HAP-1 (cell line): ENCODE measurements at places on chromosomes 5 and 9.

GRCh38 chr5:57659886-57660285, 177.3 kb upstream of the ACTBL2 start:
- DNase-seq = no peak

DNA sequence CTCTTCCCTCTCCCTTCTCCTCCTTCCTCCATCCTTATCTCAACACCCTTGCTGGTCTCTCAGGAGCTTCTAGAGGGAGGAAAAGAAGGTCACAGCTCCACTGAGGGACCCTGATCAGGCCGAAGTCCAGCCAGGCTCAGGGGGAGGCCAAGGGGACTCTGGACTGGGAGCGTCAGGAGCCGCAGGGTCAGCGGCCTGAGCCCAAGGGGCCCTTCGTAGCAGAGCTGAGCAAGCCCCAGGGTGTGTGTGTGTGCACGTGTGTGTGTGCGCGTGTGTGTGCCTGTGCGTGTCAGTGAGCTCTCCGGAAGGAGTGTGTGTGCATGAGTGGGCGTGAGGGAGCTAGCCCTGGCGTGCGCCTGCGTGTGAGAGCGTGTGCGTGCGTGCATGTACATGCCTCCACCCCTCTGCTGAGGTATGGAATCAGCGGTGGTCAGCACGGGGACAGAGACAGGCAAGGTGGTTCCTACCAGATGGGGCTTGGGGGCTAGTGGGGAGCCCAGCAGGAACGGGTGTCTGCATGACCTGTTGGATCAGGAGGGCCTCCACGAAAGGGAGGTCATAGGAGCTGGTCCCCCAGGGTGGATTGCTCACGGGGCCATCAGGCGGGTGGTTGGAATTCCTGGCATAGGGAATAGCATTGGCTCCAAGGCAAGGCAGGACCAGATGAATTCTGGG, 10.0 kb upstream of the AGPAT2 start:
- no peak for DNase-seq

DNA sequence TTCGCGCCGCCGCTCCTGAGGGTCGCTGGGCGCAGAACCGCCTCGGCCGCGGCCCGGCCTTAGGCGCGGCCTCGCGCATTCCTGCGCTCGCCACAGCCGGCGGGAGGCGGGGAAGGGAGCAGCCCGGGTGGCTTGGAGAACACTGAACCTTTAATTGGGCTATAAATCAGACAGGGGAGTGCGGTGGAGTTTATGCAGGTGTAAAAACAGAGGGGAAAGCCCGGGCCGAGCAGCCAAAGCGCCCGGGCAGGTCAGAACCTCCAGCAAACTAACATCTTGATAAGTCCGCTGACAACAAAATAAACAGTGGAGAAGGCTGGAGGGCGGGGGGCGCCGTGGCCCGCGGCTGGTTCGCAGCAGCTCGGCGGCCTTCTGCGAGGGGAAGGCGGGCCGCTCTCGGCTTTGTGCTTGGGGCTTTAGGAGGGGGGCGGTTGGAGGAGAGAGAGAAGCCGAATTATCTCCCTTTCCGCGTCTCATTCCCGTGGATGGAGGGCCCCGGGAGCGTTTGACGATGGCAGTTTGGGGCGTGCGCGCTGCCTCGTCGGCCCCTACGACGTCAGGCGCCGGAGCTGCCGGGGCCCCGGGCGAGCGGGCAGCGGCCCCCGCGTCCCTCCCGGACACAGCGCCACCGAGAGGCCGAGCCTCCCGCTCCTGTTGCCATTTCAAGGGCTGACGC, 11.3 kb downstream of the FOXD1 start:
- DNase-seq = peak; percentile 50

GRCh38 chr5:116563736-116564308, 10.8 kb downstream of the SEMA6A start:
- DNase-seq = no peak

DNA sequence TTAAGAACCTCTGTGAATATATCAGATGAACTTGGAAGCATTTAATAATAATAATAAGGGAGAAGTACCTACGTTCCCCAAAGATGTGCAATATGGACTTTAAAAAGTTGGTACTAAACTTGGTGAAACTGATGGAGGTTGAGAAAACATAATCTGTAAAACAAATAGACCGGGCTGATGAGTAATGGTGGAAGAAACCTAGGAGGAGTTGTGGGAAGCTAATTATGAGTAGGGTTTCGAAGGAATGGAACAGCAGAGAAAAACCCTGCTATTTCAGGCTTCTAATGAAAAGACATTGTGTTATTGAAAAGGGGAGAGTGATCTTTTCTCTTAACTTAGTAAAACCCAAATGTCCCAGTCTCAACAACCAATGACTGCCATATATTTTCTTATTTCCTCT, 229.3 kb downstream of the PCSK1 start:
- no peak for DNase-seq

DNA sequence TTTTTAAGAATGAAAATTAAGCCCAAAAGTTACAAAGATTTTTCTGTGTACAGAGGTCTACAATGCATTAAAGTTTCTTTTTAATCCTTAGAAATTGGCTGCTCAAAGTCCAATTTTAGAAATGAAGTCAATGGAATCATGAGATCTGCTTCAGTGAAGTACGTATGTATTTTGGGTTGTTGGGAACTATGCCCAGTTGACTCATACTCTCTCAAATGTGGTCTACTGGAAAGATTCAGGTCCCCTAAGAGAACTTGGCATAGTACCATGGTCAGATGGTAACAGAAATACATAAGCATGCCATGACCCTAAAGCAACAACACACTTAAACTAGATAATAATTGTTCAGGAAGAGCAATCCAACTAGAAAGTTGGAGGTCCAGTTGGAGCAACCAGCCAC, 23.0 kb downstream of the FBLL1 start:
- no peak for DNase-seq

DNA sequence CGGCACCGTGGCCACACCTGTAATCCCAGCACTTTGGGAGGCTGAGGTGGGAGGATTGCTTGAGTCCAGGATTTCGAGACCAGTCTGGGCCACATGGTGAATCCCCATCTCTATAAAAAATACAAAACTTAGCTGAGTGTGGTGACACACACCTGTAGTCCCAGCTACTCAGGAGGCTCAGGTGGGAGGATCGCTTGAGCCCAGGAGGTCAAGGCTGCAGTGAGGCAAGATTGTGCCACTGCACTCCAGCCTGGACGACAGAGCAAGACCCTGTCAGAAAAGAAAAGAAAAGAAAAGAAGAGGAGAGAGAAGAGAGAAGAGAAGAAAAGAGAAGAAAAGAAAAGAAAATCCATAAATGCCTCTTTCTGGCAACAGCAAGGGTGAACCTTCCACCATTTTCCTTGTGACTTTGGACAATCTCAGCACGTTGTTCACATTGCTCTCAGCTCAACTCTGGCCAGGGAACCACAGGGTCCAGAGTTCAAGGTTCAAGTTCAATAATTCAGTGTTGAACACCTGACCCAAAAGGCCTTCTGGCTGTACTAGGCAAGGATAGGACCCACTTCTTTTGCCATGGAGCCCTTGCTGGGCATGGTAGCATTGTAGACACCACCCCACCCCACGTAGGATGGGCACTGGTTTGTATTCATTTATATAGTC, 14.6 kb upstream of the DUSP1 start:
- DNase-seq = no peak

GRCh38 chr9:135887585-135888050, 19.7 kb downstream of the CAMSAP1 start:
- no peak for DNase-seq

- no peak for DNase-seq
Observed at GRCh38 chr9:133499132-133499891, 20.4 kb upstream of the SLC2A6 start.

- no peak for DNase-seq
Observed at GRCh38 chr5:143645356-143645755, 166.6 kb upstream of the HMHB1 start.

DNA sequence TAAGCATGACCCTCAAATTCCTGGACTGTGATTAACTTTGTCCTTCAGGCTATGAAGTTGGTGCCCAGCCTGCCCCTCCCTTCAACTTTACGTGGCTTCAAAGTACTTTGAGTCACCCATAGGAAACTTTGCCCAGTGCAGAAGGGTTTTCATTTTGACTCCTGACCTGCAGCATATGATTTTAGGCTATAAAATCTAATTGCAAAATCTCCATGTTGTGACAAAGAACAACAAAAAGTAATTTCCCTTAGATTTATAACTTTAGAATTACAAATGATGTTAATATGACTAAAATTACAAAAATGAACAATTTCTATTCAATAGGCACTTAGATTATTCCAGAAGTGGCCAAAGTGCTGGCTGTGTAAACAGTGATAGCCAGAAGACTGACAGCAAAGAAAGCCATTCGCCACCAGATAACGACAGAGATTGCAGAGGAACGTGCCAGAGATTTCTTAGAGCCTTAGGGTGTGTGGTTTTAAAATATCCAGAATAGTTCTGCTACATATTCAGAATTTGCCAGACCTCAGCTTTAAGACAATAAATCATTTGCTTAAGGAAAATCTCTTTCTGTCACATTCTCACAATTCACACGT, 197.4 kb downstream of the SEMA5A start:
- DNase-seq = no peak

GRCh38 chr5:99543841-99544240, 615.0 kb upstream of the CHD1 start:
- no peak for DNase-seq

DNA sequence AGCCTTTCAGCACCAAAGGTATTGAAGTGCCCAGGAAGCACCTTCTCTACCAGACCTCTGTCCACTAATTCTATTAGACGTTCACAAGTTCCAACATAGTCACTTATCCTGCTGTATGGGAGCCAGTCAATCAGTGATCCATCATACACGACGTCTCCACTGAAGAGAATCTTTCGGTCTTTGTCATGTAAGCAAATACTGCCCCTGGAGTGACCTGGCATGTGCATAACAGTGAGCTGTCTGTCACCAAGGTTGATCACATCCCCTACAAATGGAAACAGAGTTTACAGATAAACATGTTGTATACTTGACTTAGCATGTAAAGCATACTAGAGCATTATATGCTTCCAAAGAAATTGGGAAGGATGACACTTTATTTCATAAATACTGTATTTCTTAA, 13.3 kb downstream of the MBLAC2 start:
- DNase-seq = peak; percentile 44

DNA sequence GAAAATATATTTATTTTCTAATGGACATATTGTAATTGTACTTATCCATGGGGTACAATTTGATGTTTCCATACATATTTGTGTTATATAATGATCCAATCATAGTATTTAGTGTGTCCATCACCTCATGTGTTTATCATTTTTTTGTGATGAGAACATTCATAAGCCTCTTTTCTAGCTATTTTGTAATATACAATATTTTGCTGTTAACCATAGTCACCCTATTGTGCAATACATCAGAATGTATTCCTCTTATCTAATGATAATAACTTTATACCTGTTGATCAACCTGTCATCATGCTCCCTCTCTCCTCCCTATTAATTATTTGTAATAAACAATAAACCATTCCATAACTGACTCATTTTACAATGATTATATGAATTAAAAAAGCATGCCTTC, 93.2 kb downstream of the ISL1 start:
- no peak for DNase-seq

- DNase-seq = no peak
Observed at GRCh38 chr9:6986141-6986815, 228.5 kb downstream of the KDM4C start.

DNA sequence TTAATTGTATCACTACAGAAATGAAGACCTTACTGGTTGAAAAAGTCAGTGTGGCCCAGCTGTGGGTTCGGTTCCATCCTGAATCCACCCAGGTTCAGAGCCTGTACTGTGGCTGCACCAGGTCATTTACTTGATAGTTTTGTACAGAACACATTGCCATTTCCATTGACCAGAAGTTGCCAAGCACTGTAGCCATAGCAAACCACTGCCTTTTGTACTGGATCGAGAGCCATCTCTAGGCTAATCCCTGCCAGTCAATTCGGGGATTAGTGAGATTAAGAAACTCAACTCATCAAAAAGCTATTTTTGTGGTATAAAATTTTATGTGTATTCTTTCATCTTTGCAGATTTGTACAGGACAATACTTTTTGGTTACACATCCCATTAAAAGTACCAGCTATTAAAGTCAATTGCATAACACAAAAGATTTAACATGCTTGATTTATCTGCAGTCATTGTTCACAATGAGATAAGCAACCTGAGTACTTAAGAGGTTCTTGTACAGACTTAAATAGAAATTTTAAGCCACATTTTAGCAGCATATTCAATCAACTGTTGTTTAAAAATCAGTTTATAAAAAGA, 108.5 kb upstream of the OTULINL start:
- peak; percentile 69 for DNase-seq

GRCh38 chr5:38809388-38810359, 36.1 kb upstream of the OSMR start:
- DNase-seq = peak; percentile 71

- DNase-seq = no peak
Observed at GRCh38 chr5:147446523-147446922, 63.3 kb downstream of the DPYSL3 start.

DNA sequence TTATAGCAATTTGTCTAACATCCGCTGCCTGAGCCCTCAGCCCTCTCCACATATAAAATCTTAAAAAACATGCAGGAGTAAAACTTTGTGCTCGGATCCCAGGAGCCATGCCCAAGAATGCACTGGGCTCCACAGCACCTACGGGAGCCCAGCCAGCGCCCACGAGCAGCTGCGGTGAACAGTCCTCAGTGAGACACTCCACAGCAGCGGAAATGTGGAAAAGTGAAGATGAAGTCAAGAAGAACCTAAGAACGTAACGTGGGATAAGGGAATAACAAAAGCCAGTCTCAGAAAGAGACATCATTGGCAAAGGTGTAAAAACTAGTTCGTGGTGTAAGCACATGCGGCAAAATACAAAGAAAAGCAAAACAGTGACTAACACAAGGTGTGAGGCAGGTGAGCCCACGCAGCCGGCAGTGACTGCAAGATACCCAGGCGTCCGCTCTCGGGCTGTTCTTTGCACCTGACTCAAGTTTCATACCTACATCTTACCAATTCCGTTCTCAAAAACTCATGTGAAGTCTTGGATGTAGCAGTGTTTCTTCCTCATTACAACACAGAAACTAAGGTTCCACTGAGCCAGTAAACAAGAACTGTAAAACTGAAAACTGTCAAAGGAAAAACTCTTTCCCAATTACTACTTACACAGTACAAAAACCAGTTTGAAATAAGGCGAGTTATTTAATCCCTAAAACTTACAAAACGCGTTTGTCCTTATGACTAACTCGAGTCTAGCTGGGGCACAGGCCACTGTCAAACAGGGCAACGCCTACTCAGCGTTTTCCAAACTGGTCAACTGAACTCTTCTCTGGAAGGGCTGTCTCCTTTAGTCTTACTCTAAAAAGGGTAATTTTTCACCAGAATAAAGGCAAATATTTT, 1.7 kb downstream of the CAMSAP1 start:
- no peak for DNase-seq

GRCh38 chr9:126490871-126491567, 122.7 kb upstream of the LMX1B start:
- peak; percentile 71 for DNase-seq

GRCh38 chr5:59711310-59711709, 182.2 kb downstream of the PDE4D start:
- DNase-seq = no peak

DNA sequence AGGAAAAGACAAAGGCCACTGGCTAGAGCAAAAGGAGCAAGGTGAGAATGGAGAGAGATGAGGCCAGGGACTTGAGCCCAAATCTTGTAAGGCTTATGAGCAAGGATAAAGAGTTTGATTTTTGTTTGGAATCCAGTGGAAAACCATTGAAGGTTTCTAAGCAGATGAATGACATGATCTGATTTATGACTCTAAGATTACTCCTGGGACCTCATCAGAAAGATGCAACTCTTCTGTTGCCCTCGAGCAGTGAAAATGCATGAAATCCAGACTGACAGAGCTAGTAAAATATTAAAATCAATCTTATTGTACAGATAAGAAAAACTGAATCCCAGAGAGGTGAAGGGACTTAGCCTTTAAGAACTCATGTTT, 677 bp downstream of the MFAP3 start:
- no peak for DNase-seq
